ENCODE measurements at places on chromosomes 6 and 20.

DNA sequence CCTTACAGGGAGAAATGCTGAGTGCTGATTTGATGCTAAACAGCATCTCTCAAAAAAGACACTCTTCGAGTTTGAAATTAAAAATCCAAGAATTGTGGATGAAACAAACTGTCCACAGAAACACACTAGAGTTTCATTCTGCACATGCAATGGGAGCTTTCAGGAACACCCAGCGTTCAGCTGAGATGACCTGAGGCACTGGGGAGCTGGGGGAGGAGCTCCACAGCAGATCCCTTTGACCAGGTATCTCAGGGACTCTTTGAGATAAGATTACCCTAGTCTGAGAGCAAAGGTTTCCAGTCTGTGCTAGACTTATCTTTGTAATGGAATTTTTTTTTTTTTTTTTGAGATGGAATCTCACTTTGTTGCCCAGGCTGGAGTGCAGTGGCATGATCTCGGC is 70.8 kb upstream of the AGPAT4 start:
- DNase-seq: no peak

DNA sequence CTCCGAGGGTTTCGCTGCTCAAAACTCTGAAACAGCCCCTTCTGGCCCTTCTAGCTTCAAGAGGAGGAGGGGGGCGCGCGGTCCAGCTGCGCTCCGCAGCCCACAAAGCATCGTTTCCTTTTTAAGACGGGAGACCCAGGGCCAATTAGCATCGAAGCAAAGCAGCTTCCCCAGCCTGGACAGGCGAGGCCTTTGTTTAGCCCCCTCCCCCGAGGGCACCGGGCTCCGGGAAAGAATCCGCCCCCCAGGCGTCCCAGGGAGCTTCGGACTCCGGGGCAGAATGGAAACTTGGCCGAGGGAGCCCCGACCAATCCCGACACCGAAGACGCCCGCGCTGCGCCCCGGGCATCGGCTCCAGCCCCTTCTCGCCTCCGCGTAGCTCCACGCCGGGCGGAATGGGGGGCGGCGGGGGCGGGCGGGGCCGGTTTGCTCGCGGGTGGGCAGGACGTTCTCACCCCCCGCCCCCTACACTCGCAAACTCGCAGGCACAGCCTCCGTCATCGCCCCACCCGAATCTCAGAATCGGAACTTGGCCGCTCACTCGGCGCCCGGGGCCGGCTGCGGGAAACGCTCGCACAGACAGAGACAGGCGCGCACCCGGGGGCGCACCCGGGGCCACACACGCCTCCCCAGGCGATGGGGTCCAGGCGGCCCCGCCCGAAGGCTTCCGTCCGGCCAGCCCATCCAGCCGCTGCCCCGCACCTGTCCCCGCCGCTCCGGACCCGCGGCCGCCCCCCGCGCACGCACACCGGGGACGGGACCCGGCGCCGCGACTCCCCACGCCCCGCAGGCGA is 628 bp downstream of the NKAIN4 start:
- DNase-seq: no peak

DNA sequence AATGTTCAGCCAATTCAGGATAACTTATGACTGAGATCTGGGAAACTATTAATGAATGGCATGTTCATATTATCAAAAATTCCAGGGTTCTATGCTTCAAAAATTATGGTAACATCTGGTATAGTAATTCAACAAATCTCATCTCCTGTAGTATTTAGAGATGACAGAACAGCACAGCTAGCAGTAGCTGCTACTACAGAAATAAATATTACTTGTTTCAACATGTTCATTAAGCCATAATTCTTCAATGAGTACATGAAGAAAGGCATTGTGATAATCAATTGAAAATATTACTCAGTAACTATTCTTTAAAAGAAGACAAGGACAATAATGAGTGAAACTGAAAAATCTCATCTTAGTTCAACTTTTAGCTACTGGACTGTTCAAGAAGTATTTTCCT is 66.8 kb downstream of the ATG5 start:
- DNase-seq: no peak

- DNase-seq: no peak
Observed at GRCh38 chr20:19382386-19383340, 170.2 kb downstream of the SLC24A3 start.

- DNase-seq: no peak
Observed at GRCh38 chr6:1526398-1527072, 83.2 kb upstream of the FOXC1 start.

DNA sequence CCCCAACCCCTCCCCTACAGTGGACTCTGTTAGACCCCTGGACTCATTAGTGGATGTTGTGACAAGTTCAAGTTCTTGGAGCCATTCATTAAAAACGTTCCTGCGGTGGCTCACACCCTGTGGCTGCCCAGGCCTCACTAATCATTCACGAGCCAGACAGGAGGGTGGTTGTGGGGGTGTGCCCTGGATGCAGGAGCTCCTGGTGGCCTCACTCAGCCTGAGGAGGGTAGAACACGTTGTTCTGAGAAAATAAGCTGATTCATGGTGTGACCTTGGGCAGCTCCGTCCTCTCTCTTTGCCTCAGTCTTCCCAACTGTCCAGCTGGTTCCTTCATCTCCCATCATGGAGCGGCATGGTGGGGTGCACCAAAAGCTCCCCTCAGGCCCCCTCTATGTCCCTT is 16.7 kb downstream of the SLC13A3 start:
- no peak for DNase-seq

DNA sequence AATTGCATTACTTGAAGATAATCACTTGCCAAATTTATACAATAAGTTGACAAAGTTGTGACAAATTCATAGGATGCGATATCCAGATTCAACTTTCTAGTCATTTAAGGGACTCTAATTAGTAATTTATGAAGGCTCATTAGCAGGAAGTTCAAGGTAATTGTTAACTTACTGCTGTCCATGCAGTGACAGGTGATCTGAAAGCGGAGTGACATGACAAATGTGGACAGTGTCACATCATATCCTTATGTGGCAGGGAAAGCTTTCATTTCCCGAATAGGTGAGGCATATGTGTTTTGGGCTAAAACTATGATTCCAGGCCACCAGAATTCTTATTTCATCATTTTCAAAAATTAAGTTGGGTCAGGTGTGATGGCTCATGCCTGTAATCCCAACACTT is 115.9 kb upstream of the BMP2 start:
- no peak for DNase-seq

GRCh38 chr20:40110311-40110831 is 578.7 kb downstream of the MAFB start:
- no peak for DNase-seq

GRCh38 chr20:13687815-13688214 is 49.1 kb upstream of the TASP1 start:
- DNase-seq: no peak

GRCh38 chr6:53815381-53816119 is 20.7 kb downstream of the LRRC1 start:
- no peak for DNase-seq

- no peak for DNase-seq
Observed at GRCh38 chr6:116271149-116271708, 8.5 kb downstream of the TSPYL1 start.

DNA sequence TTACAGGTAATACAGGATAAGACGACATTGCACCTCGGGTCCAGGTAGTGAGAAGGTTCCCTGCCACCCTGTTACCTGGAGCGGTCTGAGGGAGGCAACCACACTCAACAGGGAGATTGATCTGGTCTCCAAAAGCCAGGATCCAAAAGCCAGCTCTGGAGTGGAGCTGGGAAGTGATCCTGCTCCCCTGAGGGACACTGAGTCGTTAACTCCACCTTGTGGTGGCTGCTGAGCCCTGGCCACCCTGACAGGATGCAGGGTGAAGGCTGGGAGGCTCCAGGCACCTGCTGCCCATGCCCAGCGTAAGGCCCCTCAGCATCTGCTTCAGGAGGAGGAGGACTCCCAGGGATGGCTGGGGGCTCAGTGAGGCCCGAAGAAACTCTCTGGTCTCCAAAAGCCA is 38.7 kb upstream of the SLC22A2 start:
- DNase-seq: no peak

- DNase-seq: no peak
Observed at GRCh38 chr6:165976684-165977083, 191.0 kb downstream of the TBXT start.

DNA sequence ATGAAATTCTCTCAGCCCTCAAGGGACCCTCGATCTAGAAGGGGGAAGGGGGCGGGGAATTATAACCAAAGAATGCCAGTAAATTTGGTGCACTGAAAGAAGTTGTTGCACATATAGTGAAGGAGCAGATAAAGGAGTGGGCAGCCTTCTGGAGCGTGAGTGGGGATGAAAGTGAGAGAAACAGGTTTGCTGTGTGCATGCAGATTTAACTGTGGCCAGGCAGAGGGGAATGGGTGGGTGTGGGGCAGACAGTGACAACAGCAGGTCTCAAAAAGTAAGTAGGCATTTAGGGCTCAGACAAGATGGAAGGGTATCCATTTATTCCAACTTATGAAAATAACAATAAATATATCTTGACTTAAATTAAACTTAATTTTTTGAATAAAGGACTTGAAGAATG is 149.1 kb downstream of the KCNQ5 start:
- DNase-seq: no peak

GRCh38 chr6:130215526-130215925 is 7.2 kb downstream of the SAMD3 start:
- no peak for DNase-seq

GRCh38 chr20:5570452-5570851 is 179.7 kb upstream of the SHLD1 start:
- DNase-seq: no peak

GRCh38 chr6:118667988-118668387 is 16.6 kb upstream of the CEP85L start:
- DNase-seq: no peak

DNA sequence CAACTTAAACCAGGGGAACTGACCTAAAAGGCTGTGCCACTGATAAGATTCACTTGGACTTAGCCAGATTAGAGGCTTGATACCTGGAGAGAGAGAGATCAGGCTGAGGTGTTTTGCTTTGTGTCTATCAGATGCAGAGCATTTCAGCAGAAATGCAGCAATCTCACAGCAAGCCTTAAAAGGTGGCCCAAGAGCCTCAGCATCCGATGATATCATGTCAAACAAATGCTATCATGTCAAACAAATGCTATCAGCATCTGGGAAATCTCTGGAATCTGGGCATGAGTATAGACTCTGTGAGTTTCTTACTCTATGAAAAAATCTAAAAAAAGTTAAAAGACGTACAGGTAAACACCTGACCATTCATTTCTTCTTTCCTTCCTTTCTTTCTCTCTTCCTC is 718.9 kb downstream of the EYS start:
- DNase-seq: no peak

DNA sequence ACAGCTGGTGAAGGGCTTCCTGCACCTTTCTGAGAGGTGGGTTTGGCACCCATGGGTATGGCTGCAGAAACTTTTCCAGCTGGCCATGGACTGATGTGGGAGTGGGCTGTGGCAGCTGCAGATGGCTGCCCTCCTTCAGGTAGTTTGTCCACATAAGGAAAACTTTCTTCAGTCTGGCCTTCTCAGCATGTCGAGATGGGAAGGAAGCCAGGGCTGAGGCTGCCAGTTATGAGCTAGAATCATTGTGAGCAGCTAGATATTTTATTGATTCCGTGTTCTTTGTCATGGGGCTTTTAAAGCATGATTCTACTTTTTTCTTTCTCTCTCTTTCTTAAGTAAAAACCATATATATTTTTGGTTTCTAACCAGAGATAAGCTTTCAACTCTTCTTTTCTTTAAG is 16.6 kb downstream of the NKX2-4 start:
- no peak for DNase-seq

- no peak for DNase-seq
Observed at GRCh38 chr6:112343390-112343789, 3.7 kb upstream of the RFPL4B start.

DNA sequence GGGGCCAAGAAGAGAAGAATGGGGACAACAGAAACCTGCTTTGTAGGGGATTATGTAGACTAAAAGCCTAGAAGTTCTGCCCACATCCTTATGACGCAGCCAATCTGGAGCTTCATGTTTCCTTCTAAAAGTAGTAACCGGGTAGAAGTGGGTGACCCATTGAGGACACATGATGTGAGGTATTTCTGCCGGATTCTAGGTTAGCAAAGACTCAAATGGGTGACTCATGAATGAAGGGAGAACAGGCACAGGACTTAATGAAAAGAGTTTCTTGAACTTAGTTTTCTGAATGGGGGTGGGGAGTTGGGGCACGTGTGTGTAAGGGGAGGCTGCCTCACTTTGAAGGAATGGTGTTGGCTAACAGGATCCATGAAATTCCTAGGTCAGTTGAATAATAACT is 68.8 kb downstream of the CDS2 start:
- DNase-seq: no peak

DNA sequence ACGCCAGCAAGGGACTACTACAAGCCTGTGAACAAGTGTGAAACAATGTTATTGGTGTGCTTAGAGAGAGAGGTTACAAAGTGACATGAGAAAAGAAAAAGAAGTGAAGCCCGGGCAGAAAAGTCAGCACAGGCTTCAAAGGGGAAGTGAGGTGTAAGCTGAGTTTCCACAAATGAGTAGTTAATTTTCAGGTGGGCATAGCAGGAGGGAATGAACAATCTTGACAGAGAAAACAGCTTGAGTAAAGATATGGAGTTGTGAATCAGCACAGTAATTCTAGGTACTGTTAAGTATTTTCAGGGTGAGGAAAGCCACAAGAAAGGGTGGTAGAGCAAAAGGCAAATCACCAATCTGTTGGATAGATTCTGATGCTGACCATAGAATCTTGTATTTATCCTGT is 4.3 kb downstream of the KCNQ5 start:
- no peak for DNase-seq

- DNase-seq: no peak
Observed at GRCh38 chr20:53468587-53468986, 125.1 kb downstream of the ZNF217 start.

GRCh38 chr6:164640956-164641355 is 668.4 kb downstream of the C6orf118 start:
- no peak for DNase-seq

- DNase-seq: no peak
Observed at GRCh38 chr6:44068607-44069296, 58.5 kb downstream of the MRPL14 start.

GRCh38 chr6:147384737-147385710 is 123.5 kb upstream of the SAMD5 start:
- no peak for DNase-seq

- no peak for DNase-seq
Observed at GRCh38 chr20:20490673-20491072, 122.8 kb downstream of the INSM1 start.

GRCh38 chr6:17169711-17170110 is 67.9 kb downstream of the STMND1 start:
- no peak for DNase-seq

GRCh38 chr6:183668-184067 is 108.6 kb upstream of the DUSP22 start:
- no peak for DNase-seq

GRCh38 chr6:123747515-123747914 is 56.1 kb upstream of the NKAIN2 start:
- no peak for DNase-seq

GRCh38 chr6:25052181-25052580 is 116.4 kb upstream of the RIPOR2 start:
- DNase-seq: no peak

- no peak for DNase-seq
Observed at GRCh38 chr20:4244700-4245485, 229.5 kb upstream of the RNF24 start.

- no peak for DNase-seq
Observed at GRCh38 chr20:2873747-2874041, 413 bp downstream of the PTPRA start.

- no peak for DNase-seq
Observed at GRCh38 chr6:113630738-113631535, 226.2 kb upstream of the MARCKS start.

Data from NCI-H1930 (cell line).